Stimulated activated CD4-positive, alpha-beta T cell treated with anti-CD3 and anti-CD28 coated beads, TNF-alpha, amount 100 ng/mL, for 1 hour (primary cell): ENCODE measurements at places on chromosomes 12 and 14.

DNA sequence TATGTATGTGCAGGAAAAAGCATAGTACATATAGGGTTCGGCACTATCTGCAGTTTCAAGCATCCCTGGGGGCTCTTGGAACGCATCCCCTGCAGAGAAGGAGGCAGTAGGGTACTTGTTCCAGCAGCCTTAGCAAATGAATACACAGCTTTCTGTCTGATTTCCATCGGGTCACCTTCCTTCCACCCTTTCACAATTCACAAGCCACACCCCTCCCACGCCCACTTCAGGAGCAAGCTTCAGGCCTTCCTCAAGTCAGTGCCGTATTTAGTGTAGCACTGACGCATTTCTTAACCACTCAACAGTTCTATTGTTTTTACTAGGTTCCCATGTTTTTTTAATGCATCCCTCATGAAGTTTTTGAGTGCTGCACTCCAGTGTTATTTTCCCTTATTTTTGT is 64.2 kb downstream of the CLMN start:
- no peak for DNase-seq

GRCh38 chr14:77980475-77981321 is 180.8 kb downstream of the ADCK1 start:
- no peak for DNase-seq

DNA sequence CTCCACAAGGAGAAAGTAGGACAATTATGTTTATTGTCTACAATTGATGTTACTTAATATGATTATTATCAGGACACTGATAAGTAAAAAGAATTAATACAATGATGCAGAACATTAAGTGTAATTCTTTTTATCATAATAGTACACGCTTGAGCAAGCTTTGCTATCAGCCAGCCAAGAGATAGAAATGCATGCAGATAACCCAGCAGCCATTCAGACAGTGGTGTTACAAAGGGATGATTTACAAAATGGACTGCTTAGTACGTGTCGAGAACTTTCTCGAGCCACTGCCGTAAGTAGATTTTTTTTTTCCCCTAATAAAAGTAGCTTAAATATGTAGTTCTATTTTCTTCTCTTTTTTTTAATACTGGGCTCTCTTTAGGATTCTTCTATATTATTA is 116.9 kb upstream of the AEBP2 start:
- no peak for DNase-seq

- no peak for DNase-seq
Measured at GRCh38 chr14:75452324-75452723, 24.5 kb downstream of the JDP2 start.

DNA sequence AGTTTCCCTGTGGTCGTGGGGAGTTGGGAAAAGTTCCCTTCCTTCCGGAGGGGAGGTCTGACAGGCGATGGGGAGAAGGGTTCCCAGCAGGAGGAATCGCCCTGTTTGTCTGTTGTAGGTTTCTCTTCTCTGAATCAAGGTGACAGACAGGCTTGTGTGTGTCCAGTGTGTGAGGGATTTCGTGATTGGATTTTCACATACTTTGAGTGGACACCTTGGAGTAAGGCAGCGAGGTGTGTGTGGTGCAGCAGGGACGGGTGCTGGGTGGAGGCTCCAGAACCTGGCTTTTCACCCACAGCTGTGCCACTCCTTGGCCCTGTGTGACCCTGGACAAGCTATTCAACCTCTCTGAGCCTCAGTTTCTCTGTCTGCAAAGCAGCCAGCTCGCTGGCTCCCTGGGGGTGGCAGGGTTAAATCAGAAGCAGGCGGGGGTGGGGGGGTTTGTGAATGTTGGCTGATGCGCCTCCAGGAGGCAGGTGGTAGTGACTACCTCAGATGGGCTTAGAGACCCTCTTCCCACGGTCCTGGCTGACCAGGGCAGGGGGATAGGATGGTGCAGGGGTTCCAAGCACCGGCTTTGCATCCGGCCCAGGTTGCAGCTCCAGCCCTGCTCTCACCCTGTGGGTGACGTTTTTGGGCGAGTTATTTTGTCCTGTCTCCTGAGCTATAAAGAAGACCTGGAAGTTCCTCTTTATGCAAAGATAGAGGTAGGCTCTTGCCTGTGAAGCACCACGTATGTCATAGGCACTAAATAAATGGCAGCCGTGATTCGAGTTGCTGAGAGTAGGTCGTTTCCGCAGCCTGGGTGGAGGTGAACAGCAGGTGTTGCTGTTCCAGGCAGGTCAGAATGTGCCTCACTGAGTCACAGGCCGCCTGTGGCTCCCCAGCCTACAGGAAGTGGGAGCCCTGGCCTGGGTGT is 679 bp downstream of the BDKRB2 start:
- DNase-seq, result no peak

DNA sequence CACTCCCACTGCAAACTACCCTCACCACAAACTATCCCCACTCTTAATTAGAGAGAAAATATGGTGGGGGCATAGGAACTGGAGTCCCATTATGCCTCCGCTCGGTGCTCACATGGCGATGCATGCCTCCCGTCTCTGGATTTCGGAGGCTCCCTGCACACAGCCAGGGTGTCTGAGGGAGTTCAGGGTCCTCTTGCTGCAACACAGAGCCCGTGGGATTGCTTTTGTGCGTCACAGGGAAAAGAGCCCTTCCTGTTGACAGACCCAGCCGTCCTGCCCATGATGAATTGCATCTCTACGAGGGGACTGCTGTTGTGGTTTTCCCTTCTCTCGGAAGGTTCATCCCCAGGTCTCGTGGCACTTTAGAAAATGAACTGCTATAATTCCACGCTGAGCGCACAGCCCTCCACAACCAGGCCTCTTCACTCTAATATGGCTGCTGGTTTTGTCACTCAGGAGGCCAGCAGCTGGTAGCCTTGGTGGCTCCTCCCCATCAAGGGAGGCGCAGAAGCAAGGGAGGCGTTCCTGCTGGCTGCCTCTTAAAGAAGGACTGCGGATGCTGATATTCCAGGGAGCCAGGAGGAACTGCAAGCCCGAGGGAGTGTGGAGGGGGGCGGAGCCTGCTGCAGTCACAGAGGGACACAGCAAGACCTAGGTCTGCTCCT is 158.0 kb downstream of the KCNA5 start:
- no peak for DNase-seq

DNA sequence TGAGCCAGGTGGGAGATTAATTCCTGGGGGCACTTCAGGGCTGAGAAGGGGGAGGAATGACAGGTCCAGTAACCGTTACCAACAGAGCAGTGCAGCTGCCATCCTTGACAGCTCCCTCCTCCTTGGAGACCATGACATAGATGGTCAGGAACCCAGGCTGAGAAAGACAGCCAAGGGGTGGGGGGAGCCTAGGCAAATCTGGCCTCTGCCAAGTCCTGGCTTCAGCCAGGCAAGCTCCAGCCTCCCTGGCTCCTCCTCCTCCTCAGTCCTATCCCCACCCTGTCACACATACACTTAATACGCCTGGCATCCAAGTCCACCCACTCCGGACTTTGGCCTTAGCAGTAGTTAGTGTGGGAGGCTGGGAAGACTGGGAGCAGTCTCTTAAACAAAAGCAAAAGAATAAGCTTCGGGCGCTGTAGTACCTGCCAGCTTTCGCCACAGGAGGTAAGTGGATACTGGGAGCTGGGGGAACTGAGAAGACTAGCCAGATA is at the start of gene RDH5:
Gene RDH5, plus strand, starts transcription at position 323 of the 494 bp plus-strand sequence. CDS start 792 bp downstream, outside the sequence.
- DNase-seq, result no peak

GRCh38 chr12:70852416-70853150 is 68.0 kb downstream of the PTPRR start:
- DNase-seq, result no peak

DNA sequence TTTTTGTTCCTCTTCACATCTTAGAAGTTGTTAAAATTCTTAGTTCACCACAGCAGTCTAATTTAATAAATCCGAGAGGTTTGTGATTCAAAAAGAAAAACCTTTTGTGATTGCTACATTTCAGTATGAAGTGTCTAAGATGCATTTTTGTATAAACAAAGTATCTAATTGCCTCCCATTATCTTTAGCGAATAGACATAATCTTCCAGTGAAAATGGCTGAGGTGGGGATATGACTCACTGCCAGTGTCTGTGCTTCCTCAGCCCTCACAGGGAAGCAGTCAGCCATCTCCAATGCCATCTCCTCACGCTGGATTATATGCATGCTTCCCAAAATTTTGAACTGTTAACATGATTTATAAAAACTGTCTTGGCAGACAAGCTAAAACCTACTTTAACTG is 7.6 kb downstream of the GCH1 start:
- no peak for DNase-seq

GRCh38 chr12:54328595-54329337 is 3.8 kb downstream of the COPZ1 start:
- DNase-seq, result no peak

DNA sequence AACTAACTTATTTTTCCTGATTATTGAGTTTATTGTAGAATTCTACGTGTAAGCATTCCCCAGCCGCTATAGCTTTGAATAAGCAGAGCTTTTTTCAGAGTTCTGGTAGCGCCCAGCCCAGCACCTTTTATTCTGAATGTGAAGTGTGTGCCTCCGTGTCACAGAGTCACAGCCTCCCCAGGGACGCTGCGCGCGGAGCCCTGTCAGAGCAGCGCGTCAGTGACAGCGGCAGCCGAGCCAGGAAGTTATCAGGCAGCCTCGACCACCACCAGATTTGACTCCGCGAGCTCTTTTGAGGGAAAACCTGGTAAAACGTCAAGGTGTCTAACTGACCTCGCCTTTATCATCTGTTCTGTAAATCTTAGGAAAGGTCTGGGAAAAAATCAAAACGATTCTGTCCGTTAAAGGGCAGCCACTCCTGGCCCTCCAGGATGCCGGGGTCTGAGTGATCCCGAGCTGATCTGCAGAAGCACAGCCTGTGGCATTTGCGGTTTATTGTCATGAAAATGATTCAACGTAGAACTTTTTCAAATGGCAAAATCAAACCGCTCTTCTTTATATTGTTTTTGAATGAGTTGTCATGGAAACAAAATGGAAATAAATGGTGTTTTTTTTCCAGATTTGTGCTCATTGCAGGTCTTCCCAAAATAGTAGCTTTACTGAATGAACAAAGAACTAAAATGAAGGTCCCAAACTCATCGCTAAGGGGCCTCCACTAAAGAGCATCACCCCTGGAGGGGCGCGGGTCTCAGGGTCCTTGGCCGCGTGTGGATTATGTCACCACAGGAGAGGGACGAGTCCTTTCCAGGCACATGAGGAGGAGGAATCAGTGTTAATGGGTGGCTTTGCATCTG is 43.1 kb upstream of the MMP17 start:
- DNase-seq, result no peak

DNA sequence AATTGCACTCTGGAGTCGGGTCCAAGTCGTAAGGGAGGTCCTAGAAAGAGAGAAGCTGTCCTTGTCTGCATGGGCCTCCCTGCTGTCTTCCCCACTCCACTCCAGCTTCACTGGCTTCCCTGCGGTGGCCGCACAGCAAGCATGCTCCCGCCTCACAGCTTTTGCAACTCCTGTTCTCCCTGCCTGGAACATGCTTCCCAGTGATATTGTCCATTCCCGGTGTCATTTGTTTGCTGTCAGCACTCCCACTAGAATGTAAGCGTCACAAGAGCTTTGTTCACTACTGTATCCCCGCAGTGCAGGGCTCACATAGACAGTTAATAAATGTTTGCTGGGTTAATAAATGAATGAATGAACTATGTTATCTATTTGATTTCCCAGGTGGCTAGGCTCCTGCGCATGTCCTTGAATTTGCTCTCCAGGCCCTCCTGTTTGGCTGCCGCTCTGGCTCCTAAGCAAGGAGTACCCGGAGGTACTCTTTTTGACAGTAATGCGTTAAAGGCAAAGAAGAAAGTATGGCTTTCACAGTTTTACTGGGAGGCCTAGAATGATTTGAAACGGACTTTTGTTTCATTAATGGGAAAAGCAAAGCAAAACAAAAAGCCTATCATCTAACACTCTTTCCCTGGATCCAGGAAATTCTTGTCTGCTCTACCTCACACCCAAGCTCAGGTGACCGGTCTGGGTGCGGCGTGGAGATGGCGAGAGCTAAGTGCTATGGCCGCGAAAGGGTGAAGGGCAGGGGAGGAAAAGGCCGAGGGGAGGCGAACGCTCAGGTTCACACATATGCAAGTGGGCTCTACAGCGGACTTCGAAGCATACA is 6.2 kb upstream of the SLC7A7 start:
- DNase-seq, result no peak

- no peak for DNase-seq
Measured at GRCh38 chr12:2857021-2857431, at the start of gene TEX52. Gene TEX52 (minus strand): TSS chr12:2857039. CDS start chr12:2857026, 13 bp downstream.

DNA sequence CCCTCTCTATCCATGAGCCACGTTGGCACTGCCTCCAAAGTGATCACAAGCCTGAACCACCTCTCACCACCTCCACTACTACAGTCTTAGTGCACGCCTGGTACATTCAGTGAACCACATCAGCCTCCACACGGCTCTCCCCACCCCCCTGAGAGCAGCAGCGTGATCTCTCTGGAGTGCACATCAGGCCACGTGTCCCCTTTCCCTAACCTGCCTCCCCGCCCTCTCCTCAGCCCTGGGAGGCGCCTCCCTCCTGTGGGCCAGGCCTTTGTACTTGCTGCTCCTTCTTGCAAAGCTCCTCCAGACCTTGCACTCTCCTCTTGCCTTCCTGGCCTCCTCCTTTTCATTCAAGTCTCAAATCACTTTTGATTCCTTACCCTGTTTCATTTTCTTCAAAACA is 49.8 kb downstream of the SLC6A12 start:
- DNase-seq, result no peak

DNA sequence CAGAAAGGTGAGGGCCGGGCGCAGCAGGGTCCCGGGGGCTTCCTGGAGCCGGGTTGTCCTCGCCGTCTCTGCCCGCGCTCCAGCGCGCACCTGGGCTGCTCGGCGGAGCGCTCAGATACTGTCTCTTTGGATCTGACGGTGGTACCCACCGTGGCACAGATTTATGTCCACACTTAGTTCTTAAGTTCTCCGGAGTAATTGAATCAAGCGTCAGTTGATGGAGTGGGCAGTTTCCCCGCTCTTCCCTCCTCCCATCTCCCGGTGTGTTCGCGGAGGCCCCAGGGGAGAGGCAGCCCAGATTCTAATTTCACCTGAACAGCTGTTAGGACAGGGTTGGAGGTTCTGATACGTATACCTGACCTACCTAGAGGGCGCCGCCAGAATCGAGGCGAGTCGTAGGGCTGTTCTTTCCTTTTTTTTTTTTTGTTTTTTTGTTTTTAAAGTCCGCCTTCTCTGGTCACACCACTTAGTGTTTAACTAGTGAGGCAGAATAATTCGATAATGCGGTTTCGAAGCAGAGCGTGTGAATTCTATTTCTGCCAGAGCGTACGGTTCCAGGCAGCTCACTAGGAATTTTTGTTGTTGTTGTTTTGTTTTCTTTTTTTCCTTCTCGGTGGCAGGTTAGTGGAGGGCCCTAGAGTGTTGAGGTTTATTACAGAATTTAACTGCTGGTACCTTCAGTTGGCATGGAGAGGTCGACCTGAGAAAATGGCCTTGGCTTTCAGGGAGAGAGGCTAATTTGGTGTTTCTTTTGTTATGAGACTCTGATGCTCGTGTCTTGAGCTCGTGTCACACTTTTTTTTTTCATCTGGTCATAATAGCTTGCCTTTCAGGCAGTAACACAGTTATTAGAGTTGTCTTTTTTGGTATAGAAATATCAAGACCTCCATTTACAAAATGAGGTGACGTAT is 22.3 kb upstream of the GNS start:
- DNase-seq, result no peak
